ENCODE measurements at places on chromosomes 13 and 19. TPM values are rescaled to one million over a fixed set of nuclear protein-coding genes. Genes with fewer than 3 reads are reported as not detected.

Gene PSG1
- 0.52 TPM for total RNA-seq

Gene LRRC8E
- total RNA-seq, result 6.5 TPM

Gene CD70
- total RNA-seq, result 0.48 TPM

Gene HSPB6
- 1.2 TPM for total RNA-seq

Gene CDX2
- total RNA-seq, result not detected

Gene CGB8
- 15.8 TPM for total RNA-seq

- no peaks in the 10 kb centered on the region for H3K36me3 ChIP-seq
- H3K27me3 ChIP-seq, result peaks cover 3% of the 10 kb centered on the region
- no peaks in the 10 kb centered on the region for H3K4me1 ChIP-seq
- no peak overlapping the region for H3K27ac ChIP-seq
- H3K4me3 ChIP-seq, result no peak overlapping the region
Measured at GRCh38 chr19:17530586-17530985, 19.1 kb downstream of the PGLS start.

DNA sequence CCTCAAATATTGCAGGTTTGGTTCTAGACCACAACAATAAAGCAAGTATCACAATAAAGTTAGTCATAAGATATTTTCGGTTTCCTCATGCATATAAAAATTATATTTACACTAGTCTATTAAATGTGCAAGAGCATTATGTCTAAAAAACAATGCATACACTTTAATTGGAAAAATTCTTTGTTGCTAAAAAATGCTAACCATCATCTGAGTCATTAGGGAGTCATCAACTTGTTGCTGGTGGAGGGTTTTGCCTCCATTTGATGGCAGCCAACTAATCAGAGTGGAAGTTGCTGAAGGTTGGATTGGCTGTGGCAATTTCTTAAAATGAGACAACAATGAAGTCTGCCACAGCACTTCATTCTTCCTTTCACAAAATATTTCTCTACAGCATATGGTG lies 422.3 kb upstream of the GPC6 start:
- H3K4me1 ChIP-seq, result peaks cover 25% of the 10 kb centered on the region
- H3K4me3 ChIP-seq, result no peak overlapping the region
- no peaks in the 10 kb centered on the region for H3K27me3 ChIP-seq
- peak; percentile 80 for DNase-seq
- H3K36me3 ChIP-seq, result no peaks in the 10 kb centered on the region

DNA sequence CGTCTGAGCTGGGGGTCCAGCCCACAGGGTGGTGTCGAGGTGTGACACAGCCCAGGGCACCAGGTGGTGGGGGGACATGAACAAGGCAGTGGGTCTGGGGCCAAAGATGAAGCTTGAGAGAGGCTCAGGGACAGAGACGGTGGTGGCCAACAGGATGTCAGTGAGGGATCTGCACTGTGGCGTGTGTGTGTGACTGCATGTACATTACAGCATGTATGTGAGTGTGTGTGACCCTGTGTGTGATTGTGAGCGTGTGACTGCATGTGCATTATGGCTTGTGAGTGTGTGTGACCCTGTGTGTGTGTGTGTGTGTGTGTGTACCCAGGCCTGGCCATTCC lies 1.6 kb downstream of the ADAMTS10 start:
- H3K4me3 ChIP-seq, result peak overlapping the region; percentile 100
- no peaks in the 10 kb centered on the region for H3K27me3 ChIP-seq
- DNase-seq, result peak; percentile 42
- H3K36me3 ChIP-seq, result peaks cover 6% of the 10 kb centered on the region
- peak overlapping the region; percentile 90 for H3K27ac ChIP-seq
- peaks cover 34% of the 10 kb centered on the region for H3K4me1 ChIP-seq

- no peaks in the 10 kb centered on the region for H3K27me3 ChIP-seq
- H3K4me3 ChIP-seq, result no peak overlapping the region
- DNase-seq, result no peak
- H3K27ac ChIP-seq, result no peak overlapping the region
- no peaks in the 10 kb centered on the region for H3K4me1 ChIP-seq
- H3K36me3 ChIP-seq, result no peaks in the 10 kb centered on the region
Measured at GRCh38 chr13:34247596-34247995, 429.6 kb downstream of the RFC3 start.

- no peaks in the 10 kb centered on the region for H3K36me3 ChIP-seq
- DNase-seq, result no peak
- no peak overlapping the region for H3K4me3 ChIP-seq
- H3K27ac ChIP-seq, result no peak overlapping the region
- peaks cover 3% of the 10 kb centered on the region for H3K27me3 ChIP-seq
Measured at GRCh38 chr13:25908366-25908765, 143.4 kb downstream of the SHISA2 start.

DNA sequence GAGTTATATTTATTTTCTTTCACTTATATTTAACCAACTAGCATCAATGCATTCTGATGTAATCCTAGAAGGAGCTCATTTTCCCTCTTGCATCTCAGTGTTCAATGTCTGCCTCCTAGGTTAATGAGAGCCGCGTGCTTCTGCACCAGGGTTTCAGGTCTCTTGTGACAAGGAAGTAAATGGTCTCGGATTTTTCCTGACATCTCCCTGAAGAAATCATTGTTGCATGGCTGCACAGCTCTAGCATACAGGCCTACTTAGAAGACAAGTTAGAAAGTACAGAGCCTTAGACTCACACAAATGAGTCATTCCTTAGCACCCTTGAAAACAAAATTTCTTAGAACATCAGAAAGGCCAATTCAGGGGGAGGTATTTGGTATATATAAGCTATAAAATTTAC lies 57.2 kb upstream of the KLF12 start:
- no peak overlapping the region for H3K4me3 ChIP-seq
- no peaks in the 10 kb centered on the region for H3K4me1 ChIP-seq
- no peaks in the 10 kb centered on the region for H3K36me3 ChIP-seq
- DNase-seq, result peak; percentile 33
- H3K27ac ChIP-seq, result no peak overlapping the region

GRCh38 chr19:6213696-6214641 lies 65.8 kb downstream of the MLLT1 start:
- no peaks in the 10 kb centered on the region for H3K36me3 ChIP-seq
- H3K4me1 ChIP-seq, result peaks cover 15% of the 10 kb centered on the region
- H3K4me3 ChIP-seq, result no peak overlapping the region
- no peak for DNase-seq
- H3K27me3 ChIP-seq, result no peaks in the 10 kb centered on the region

DNA sequence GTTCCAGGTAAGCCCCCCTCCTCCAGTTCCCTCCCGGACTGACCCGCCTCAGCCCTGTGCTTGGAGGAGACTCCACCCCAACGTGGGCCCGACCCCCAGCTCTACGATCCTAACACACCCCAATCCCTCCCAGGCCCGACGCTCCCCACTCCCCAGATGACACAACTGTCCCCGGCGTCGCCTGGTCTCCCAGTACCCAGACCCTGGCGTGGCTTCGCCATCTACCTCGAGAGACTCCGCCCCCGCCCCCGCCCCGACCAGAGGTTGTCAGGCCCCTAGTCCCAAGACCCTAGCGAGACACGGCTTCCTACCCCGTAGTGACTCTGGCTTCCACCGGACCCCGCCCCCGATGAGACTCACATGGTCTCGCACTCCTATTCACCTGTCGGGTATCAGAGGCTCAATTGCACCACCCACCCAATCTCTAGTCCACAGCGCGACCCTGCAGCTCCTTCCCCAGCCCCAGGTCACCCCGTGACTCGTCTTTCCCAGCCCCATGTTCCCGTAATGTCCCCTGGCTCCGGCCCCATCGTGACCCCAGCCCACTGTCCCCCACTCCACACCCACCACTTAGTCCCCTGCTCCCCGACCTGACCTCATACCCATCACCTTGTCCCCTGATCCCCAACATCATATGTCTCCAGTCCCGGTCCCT lies 2.9 kb downstream of the CD37 start:
- H3K36me3 ChIP-seq, result peaks cover 12% of the 10 kb centered on the region
- no peaks in the 10 kb centered on the region for H3K27me3 ChIP-seq
- H3K4me3 ChIP-seq, result no peak overlapping the region

DNA sequence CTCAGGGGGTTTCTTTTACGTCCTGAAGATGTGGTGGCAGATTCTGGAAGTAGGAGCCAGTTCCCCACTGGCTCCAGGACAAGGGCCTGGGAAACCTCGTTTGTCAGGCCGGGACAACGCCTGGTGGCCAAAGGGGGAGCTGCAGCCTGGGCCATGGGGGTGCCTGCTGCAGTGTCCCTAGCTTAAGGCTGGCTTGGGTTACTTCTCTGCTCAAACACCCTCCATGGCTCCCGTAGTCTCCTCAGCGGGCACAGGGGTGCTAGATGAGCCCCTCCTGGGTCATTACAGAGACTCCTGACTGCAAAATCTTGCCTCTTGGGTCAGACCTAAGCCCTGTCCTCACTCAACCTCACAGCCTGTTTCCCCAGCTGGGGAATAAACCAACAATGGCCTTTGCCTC lies 14.7 kb downstream of the CILP2 start:
- no peak overlapping the region for H3K4me3 ChIP-seq
- no peak overlapping the region for H3K27ac ChIP-seq
- peaks cover 4% of the 10 kb centered on the region for H3K27me3 ChIP-seq
- H3K4me1 ChIP-seq, result peaks cover 7% of the 10 kb centered on the region
- H3K36me3 ChIP-seq, result no peaks in the 10 kb centered on the region
